ENCODE measurements at places on chromosomes 7 and 10.

GRCh38 chr7:4241791-4242190, 440.3 kb upstream of the FOXK1 start:
- peak; percentile 76 for DNase-seq

GRCh38 chr10:22481687-22482539, 136.6 kb downstream of the SPAG6 start:
- peak; percentile 10 for DNase-seq

GRCh38 chr10:89306434-89307268, 4.8 kb downstream of the IFIT2 start:
- DNase-seq = no peak

- DNase-seq = no peak
Observed at GRCh38 chr7:148793590-148793989, 90.5 kb downstream of the EZH2 start.

GRCh38 chr10:88676283-88677060, 12.2 kb downstream of the LIPF start:
- DNase-seq = peak; percentile 33

GRCh38 chr7:17719998-17720397, 220.3 kb downstream of the SNX13 start:
- DNase-seq = no peak

DNA sequence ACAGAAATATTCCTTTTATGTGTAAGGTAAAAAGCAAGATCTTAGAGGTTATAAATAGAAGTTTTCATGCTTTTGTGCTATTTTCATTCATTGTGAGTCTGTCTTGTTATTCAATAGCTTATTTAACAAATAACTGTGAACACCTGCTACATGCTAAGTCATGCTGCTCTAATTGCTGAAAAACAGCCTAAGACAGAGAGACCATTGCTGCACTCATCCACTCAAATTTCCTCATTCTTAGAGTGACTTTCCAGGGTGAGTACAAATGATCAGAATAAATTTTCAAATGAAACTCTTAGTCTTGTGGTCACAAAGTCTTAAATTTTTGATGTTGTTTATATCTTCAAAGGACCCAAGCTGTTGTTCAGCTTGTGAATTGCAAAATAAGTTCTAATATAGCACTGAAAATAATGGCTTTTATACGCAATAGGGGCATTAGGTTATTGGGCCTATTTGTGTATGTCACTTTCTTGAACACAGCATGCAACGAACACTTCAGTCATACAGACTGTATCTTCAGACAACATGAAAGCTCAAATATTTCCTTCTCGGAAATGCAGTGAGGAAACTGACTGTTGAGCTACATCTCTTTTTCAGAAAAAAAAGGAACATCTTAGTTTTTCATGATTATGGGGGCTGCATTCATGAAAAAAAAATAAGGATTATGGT, 247.9 kb upstream of the PCDH15 start:
- no peak for DNase-seq

DNA sequence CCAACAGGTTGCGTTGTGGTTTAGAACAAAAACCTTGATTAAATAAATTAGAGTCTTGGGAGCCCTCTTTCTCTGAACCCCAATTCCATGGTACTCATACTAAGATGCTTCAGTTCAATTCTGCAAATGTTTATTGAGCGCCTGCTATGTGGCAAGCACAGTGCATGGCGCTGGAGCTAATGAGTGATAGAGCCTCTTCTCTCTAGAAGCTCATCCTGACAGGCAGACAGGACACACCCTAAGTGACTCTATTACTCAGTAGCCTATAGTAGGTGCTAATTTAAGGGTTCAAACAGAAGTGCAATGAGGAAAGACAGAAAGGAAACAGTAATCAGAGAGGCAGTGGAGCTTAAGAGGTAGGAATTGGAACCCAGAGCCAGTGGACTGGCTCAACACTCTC, 124.4 kb upstream of the C7orf33 start:
- no peak for DNase-seq

- peak; percentile 77 for DNase-seq
Observed at GRCh38 chr10:77638321-77639101, 903 bp upstream of the KCNMA1 start.

- peak; percentile 47 for DNase-seq
Observed at GRCh38 chr7:70614237-70615045, 517.5 kb upstream of the GALNT17 start.

DNA sequence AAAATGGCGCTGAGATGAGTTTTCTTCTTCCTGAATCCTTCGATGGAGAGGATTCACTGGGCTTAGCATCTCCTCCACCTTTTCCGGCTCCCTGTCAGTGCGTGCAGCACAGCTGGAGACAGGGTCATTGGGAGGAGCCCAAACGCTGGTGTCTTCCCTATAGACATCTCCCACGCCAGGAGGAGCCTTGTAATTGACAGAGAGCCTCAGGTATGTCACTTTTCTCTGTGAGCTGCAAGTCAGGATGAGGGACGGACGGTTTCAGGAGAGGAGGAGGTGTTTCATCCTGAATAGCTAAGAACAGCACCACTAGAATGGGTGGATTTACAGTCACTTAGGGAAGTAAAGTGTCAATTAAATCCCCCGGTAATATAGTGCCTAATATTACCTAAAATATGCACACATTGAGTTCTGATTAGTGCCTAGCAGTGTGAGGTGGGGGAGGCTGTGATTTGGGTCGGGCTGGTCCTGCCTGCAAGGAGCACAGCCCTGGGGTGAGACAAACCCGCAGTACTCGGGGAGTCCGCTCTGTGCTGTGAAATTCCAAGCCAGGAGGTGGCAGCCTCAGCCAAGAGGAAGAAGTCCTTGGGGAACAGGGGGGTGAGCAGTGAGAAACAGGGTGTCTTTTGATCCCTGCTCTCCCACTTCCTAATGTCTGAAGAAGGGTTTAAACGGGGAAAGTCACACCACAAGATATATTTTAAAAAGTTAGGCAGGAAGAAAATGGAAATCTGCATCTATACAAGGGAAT, 28.2 kb downstream of the IL15RA start:
- DNase-seq = peak; percentile 86

GRCh38 chr7:23938215-23938614, 228.2 kb downstream of the STK31 start:
- DNase-seq = no peak

DNA sequence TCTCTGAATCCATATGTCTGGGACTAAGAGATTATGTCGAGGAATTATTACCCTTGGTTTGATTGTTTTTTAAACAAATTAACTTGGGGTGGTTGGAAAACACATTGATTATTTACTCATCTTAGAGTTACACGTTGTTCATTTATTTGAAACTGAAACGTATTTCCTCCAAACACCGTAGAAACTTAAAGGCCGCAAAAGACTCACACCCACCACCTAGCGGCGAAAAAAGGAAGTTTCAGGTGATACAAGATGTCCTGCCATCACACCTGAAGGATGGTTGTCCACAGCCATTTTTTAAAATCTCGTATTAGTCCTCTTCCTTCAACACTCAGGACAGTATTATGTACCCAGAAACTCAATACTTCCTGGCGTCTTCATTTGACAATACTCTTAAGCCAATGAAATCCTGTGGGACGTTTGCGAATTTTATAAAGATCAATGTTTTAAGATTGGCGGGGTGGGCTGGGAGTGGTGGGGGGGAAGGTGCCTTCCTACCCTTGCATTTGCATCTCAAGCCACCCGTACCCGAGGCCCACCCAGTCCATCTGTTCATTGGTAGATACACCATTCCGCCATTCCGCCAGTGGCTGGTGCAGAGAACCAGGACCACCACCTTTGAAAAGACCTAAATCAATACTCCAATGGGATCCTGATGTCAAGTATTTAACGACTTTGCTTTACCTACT, 1.4 kb upstream of the LCOR start:
- DNase-seq = peak; percentile 90

DNA sequence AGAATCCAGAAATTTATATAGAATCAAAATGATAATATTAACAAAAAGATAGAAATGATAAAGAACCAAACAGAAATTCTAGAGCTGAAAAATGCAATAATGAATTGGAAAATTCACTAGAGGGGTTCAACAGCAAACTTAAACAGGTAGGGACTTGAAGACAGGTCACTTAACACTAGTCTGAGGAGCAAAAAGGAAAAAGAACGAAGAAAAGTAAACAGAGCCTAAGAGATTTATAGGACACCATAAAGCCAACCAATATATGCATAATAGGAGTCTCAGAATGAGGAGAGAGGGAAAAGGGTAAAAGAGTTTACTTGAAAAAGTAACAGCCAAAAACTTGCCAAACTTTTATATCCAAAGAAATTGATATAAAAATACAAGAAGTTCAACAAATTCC, 44.3 kb upstream of the RET start:
- DNase-seq = no peak

DNA sequence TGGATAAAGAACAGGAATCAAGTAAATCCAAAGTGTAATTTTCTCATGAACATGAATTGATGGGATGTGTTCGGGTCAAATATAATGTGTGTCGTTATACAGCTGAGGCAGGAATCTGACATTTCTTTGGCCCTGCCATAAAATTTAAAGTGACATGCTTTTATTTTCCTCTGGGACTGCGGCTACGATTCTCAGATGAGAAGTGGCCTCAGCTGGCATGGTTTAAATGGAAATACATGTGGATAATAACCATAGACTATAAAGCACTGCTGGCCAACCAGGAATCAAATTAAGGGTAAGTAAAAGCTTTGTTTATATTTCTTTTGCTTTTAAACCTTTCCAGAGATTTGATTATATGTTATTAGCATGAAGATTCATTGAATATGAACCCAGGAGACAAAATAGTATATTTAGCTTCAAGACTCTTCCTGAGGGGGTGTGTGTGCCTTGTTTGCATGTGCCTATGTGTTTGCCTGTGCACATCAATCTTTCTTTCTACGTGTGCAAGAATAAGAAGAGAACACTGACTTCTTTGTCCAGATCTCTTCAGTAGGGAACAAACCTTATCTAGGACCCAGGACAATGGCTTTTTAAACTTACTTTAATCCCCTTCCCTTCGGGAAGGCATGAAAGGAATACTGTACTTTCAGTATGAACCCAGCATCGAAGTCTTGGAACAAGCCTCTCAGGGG, 629.0 kb upstream of the PFKP start:
- DNase-seq = no peak

GRCh38 chr10:132642732-132643008, 105.1 kb downstream of the INPP5A start:
- DNase-seq = no peak

DNA sequence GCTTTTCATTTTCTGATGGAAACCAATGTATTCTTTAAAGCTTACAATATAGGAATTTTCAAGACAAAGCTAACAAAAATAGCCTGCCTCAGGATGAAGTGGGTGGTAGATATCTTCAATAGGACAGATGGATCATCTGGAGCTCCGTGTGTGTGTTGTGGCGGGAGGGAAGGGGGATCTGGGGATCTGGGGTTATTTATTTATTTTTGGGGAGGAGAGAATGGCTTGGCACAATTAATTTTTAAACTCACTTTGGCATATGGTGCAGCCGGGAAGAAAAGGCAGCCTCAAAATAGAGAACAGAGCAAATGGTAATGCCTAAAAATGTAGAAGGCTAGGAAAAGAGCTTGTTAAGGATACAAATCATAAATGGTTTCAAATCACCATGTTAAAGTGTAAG, 11.6 kb upstream of the ABLIM1 start:
- no peak for DNase-seq

GRCh38 chr7:106484562-106484961, 176.4 kb downstream of the CCDC71L start:
- DNase-seq = no peak

GRCh38 chr7:46215987-46216567, 295.0 kb upstream of the IGFBP3 start:
- peak; percentile 35 for DNase-seq

DNA sequence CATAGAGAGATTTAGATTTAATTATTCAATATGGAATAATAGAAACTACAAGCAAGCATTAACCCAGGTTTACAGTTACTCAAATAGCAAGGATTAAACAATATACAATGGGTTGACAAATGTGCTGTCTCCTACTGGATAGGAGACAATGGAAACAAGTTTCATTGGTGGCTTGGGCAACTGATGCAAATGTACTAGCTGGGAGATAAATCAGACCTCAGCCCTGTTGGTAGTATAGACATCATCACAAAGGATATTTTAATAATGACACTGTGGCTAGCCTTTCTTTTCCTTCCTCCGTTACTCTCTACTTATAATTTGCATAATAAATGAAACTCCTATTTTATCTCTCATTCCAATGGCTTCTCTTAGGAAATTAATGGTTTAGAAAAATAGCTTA, 96.5 kb upstream of the DKK1 start:
- DNase-seq = no peak

DNA sequence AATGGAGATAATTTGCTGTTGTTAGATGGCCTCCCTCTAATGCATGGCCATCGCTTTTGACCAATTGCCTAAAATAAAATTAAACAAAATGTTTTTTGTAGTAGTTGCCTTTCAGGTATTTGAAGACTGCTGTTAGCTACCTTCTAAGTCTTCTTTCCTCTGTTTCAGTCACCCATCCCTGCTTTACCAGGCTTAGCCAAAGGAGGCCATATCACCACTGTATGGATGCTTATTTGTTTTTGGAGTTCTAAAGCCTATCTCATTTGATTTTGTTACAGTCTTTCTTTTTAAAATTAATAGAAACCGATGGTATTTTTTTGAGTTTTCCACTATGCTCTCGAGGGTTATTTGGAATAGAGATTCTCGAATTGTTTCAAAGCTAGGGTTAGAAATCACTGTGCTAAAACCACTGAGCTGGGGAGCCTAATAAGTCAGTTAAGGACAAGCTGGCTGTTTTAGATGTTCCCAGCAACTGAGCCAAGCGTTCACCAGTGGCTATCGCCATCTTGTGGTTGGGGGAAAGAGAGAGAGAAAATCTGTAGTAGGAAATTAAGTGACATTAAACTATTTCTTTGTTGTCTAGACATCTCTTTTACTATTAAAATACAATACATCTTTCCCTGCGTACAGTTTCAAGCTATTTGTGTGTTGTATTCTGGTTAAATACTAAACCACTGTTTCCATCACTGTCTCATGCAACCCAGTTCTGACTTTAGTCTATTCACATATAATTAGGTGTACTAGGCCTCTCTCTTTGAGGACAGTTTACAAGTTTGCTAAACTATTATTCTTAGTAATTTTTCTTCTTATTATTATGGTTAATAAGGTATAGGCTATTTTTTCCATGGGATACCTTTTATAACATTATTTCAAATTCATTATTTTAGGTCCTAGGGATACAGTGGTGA, 52.2 kb downstream of the GPR158 start:
- peak; percentile 74 for DNase-seq

DNA sequence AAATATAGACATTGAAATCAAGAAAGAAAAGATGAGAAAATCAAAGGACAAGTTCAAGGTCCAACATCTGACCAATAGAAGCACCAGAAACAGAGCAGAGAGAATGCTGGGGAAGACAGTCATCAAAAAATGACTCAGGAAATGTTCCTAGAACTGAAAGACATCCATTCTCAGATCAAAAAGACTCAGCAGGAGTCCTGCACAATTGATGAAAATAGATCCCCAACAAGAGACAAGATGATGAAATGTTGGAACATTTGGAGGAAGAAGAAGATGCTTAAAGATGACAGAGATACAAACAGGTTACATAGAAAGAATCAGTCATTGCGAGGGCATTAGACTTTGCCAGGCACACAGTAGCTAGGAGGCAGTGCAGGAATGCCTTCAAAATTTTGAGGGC, 30.0 kb upstream of the EIF5AL1 start:
- no peak for DNase-seq

DNA sequence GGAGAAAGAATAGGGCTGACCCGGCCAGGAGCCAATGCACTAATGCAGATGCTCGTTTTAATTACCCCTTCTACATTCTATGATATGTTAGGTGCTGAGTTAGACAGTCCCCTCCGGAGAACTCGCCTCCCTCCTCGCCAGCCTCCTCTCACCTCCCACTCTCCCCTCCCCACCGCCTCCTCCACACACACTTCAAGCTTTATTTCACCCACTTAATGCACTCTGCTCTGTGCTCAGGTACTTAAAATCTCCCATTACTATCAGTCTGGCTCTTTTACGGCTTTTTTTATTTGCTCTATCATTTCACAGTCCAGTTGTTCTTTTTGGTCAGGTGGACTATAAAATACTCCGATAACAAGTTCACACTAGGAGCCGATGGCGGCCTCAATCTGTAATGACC, 231.6 kb downstream of the TEX36 start:
- DNase-seq = no peak
